NCI-H748 treated with DMSO at 0.1 percent for 48 hours (cell line): ENCODE measurements at places on chromosomes 2 and 18.

GRCh38 chr2:167293172-167293781 lies 405.0 kb downstream of the XIRP2 start:
- no peak for DNase-seq

DNA sequence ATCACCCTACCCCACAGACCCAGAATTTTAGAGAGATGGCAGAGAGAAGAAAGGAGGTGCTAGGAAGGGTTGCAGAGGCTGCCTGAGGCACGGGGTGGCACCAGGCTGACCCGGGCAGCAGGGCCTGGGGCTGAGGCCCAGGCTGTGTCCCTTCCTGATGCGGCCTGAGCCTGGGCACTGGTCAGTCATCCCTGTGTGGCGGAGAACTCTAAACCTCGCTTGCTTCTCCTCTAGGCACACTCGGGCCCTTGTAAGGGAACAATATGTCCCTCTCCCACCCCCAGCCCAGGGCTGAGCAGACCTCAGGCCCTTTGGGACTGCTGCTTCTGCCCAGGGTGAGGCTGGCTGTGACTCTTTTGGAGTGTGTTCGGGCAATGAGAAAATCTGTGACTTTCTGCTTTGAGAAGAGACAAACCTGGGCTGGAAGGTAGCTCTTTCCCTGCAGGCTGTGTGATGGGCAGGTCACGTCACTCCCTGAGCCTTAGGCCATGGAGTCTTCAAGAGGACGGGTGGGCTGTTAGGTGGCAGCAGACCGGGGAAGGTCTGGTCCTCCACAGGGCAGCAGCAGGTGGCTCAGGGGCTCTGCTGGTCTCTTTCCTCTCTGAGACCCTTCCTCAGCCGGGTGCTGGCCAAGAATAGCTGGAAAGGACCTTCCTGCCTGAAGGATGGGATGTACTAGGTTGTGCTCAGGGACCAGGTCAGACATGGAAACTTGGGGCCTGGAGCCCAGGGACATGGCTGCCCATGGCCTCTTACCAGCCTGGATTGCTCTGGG lies 96.8 kb downstream of the GLI2 start:
- DNase-seq, result no peak

GRCh38 chr2:144479659-144480058 lies 40.3 kb downstream of the ZEB2 start:
- DNase-seq, result no peak

GRCh38 chr2:188314314-188315054 lies 22.8 kb downstream of the GULP1 start:
- DNase-seq, result no peak

GRCh38 chr2:43082111-43082894 lies 144.1 kb downstream of the ZFP36L2 start:
- DNase-seq, result no peak

- DNase-seq, result no peak
Measured at GRCh38 chr2:28680657-28681056, 71.0 kb upstream of the PPP1CB start.

DNA sequence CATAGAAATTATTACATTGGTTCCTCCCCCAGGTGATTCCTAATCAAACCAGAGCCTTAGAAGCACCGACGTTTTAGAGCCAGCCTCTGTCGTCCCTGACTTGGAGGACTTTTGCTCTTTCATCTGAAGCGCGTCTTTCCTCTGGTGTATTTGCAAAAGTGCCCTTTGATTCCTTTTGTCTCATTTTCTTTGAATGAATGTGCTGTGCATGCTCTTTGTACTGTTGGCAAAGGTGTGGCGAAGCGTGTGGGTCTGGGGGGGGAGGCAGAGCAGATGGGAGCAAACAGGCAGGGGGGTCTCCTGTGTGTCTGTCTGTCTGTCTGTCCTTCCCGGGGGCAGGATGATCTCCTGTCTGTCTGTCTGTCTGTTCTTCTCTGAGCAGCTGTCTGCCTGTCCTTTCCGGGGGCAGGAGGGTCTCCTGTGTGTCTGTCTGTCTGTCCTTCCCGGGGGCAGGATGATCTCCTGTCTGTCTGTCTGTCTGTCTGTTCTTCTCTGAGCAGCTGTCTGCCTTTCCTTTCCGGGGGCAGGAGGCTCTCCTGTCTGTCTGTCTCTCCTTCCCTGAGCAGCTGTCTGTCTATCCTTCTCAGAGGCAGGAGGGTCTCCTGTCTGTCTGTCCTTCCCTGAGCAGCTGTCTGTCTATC lies 205.5 kb upstream of the MYT1L start:
- DNase-seq, result no peak
